ENCODE measurements at places on chromosomes 4 and X.

DNA sequence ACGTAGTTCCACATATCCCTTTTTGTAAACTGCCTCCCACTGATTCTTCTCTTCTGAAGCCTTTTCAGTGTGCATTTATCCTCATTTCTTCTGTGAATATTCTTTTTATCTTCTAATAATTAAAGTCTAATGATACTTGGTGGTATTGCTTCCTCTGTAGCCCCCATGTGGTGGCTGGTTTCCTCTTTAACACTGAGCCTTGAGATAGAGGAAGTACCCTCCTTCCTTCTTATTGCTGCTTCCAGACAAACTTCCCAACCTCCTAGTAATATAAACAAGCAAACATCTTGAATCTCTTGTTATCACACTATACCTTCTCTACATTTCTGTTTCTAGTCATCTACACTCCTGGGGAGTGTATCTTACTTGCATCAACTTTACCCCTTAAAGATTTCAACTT lies 310.5 kb upstream of the GIMD1 start:
- no peak for DNase-seq

- no peak for DNase-seq
These were observed 69.2 kb downstream of the KIT start for GRCh38 chr4:54726907-54727306.

- peak; percentile 46 for DNase-seq
These were observed 69.9 kb downstream of the SEL1L3 start for GRCh38 chr4:25792876-25793275.

- DNase-seq: peak; percentile 19
These were observed 50.5 kb upstream of the NDST3 start for GRCh38 chr4:117983541-117984365.

GRCh38 chrX:24498975-24499374 lies 33.9 kb downstream of the PDK3 start:
- DNase-seq: peak; percentile 45

DNA sequence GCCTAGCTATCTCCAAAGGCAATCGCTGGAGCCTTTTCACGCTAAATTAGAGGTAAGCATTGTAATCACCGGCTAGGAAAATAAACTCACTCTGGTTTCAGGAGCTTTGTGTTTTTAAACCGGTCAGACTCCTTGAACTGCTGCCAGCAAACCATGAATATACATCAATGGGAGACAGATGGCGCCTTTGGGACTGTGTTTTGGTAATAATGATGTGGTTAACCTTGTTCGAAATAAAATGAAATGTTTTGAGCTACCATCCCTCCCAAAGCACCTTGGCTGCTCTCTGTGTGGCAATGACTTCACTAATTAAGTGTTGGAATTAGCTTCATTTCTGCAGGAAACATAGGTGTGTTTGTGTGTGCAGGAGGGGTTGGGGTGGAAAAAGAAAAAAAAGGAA lies 65.3 kb downstream of the CLNK start:
- DNase-seq: peak; percentile 49

DNA sequence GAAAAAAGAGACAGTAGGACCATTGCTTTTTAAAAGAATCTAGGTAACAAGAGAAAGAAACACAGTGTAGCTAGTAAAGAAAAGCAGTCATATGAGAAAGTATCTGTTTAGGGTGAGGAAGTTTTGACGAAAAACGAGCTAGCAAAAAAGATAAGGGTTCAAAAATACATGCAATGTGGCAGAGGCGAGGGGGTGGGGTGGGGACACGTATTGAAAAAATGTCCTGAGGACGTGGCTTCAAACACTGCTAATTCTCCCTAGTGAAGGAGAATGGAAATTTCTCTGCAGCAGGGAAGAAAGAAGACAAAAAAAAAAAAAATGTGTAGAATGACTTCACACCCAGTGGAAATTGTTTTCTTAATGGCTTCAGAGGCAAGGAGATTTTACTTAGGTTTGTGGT lies 856.4 kb upstream of the INTU start:
- no peak for DNase-seq

GRCh38 chr4:169060391-169061091 lies 50.5 kb upstream of the CBR4 start:
- no peak for DNase-seq

GRCh38 chrX:65866773-65867172 lies 173.1 kb downstream of the VSIG4 start:
- no peak for DNase-seq

DNA sequence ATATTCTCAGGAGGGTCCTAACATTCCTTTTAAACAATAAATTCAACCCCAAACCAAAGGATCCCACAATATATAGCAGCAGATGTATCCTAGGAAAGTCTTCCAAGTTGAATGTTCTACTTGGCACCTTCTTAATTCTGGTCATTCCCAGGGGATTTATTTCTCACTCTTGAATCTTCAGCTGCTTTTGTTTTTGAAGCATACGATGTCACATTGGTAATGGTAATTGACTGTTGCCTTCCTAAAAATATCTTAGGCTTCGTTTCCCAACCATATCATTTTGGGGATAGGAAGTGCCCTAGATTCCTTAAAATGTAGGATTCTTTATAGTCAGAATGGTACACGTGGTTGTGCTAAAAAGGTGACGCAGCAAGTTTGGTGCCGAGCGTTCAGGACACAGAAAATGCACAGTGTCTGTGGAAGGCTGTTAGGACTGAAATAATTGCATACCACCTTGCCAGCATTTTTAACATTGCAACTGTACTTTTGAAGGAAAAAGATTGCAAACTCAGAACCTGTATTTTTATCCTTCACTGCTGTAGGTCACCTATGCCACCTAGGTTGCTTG lies 8.1 kb downstream of the SNX25 start:
- no peak for DNase-seq

DNA sequence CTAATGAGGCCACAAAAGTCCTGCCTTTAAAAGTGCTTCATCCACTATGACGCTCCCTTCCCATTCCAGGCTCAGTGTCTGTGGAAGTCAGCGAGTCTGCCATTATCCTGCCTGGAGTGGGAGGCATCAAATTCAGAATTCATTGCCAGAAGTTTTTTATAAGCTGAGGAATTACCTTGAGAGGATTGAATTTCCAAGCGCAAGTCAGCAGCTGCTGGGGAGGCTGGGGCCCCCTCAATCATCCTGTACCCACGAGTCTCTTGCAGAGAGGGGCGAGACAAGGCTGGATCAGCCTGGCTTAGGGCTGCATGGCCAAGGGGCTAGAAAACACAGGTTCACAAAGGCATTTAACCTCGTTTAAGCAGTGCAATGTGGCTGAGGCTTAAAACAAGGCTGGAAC lies 170.5 kb upstream of the NOCT start:
- no peak for DNase-seq

DNA sequence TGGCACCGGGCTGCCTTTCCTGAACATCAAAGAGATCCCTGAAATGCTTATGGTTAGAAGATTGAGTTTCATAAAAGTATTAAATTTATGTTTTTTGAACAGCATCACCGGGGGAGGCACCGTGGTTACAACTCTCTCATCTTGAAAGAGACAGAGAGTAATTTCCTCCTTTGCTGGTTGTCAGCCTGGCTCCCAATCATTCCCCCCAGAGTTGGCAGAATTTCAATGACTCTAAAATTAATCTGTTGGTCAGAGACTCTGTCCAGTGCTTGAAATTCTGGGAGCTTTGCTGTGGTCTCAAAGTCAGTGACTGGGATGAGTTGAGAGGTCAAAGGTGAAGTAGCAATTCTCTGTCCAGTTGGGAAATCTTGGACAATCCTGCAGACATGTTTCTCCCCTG lies 135.9 kb downstream of the RAB28 start:
- no peak for DNase-seq

DNA sequence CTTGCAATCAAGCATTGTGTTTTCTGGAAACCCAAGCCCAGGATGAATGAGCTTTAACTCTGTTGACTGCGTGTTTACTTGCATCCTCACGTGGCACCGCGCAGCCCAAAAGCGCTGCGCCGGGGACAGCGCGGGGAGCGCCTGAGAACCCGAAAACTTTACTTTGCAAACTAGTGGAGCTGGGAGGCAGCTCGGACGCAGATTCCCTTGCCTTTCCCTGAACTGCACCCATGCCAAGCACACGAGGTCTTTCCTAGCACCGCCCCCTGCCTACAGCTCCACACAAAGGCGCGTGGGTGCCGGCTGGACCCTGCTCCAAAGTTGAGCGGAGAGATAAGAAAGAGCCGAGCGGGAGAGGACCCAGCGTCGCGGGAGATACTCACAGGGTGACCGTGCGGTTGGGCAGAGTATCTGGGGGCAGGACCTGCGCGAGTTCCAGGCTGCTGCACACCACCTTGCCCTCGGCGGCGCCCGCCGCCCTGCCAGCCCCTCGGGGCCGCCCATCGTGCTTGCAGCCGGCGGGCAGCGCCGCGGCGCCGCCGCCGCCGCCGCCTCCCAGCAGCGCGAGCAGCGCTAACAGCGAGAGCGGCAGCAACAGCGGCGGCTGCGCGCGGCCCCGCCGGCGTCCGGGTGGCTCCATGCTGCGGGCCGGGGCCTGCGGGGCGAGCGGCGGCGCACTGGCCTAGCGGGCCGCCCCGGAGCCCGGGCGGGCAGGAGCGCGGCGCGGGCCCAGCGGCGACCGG lies 550 bp downstream of the ADGRA3 start:
- peak; percentile 60 for DNase-seq

DNA sequence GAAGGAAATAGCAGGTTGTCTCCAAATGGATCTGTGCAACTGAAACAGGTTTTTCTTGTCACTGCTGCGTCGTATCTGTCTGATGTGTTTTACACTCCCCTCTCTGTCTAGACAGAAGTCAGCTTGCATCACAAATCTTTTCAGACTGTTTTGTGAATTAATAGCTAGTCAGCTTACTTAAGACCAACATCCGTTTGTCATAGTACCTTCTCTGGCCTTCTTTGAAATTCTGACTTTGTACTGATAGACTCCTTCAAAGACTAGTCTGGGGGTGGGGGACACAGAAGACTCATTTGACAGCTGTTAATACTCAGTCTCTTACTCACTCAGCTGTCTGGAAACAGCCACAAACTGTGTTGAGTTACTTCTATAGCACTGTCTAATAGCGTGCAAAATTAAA lies 197.8 kb downstream of the PALLD start:
- DNase-seq: peak; percentile 94

All from bronchial epithelial cell (primary cell).